Adrenal gland (tissue), 19 donors: ENCODE measurements at places on chromosomes 16 and 17. TPM values are rescaled to one million over a fixed set of nuclear protein-coding genes. Genes with fewer than 3 reads are reported as not detected.

GINS2 gene
- total RNA-seq = 2.6 TPM

DNA sequence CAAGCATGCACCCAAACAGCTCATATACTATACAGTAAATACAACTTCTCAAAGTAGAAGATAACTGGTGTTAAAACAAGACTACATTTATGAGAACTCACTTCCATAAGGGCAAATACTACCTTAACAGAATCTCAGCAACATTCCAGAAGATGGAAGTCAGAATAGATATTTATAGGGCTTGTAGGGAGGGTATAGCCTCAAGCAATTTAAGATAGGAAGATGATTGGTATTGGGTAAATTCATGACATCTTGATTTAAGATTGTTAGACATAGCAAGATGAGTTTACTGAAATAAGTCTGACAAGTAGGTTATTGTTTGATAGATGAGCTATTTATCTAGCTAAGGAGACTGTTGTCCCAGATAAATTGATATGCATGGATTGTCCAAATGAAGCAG is 250.2 kb downstream of the CDH13 start:
- no peak for DNase-seq

DNA sequence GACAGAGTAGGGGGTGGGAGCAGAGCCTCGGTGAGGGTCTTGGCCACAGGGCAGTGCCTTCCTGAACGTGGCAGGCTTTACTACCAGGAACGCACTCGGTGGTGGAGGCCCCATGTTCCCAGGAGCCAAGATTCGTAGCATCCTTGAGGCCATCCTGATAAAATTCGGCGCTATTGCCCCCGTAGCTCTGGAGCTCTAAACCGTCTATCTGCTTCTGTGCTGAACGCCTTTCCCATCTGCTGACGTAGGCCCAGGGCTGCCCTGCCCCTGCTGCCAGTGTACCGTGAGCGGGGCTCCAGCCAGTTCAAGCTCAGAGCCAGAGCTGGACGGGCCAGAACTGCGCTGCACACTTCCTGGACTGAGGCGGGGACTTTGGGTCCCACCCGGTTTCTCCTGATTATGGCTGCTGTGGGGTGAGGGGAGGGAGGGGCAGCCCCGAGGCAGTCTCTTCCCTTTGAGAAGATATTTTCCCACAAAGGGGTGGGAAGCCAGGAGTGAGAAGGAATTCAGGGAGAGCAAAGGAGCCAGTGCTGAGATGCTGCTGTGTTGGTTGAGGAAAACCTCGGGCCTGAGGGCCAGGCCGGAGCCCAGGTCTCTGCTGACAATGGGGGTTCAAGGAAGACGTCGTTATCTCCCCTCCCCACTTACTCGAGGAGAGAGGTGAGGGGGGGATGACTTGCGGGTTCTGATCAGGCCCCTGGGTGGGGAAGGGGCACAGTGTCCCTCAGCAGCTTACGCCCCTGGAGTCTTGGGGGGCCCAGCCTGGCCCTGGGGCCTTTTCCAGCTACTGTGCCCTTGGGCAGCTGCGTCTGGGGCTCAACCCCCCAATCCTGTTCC is 29.4 kb downstream of the OR1D5 start:
- peak; percentile 31 for DNase-seq

DNA sequence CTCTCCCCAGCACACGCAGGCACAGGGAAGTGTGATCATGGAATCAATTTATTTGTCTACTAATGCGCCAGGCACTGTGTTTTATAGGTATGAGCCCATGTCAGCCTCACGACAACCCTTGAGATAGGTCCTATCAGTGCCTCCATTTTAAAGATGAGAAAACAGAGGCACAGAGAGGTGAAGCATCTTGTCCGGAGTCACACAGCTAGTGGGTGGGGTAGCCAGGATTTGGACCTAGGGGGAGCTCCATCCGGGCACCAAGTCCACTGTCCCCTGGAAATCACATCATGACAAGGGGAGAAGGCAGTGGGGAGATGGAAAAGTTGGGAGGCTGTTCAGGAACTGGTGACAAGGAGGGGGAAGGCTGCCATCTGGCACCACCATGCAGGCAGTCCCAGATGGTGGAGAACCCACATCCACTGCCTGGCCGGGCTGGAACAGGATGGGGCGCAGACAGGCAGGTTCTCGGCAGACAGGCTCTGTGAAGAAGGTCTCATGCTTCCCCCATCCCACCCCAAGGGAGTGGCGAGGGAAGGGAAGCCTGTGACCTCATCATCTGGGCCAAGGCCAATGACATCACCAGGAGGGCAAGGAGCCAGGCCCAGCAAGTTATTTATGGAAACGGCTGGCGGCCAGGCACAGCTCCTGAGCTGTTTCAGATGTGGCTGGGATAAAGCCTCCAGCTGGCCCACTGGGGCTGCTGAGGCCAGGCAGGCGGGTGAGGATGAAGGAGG is 126.0 kb upstream of the SDK2 start:
- DNase-seq = peak; percentile 75

GRCh38 chr17:62819511-62820221 is 11.6 kb upstream of the MARCHF10 start:
- DNase-seq = peak; percentile 51

DNA sequence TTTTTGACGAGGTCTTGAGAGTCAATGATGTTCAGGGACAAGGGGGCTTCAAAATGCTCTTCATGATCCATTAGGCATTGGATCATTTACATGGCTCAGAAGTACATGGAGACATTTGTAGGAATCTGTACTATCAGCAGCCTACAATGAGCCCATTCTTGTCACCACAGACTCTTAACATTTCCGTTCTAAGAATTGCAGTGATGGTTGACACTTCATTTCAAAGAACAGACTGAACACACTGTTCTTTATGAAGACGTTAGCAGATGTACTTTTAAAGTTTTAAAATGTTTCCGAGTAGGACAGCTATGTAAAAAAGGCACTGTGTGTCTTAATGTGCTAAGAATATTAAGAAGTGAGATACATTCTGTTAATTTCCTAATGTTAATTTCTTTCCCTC is 97.3 kb upstream of the GOT2 start:
- no peak for DNase-seq

DNA sequence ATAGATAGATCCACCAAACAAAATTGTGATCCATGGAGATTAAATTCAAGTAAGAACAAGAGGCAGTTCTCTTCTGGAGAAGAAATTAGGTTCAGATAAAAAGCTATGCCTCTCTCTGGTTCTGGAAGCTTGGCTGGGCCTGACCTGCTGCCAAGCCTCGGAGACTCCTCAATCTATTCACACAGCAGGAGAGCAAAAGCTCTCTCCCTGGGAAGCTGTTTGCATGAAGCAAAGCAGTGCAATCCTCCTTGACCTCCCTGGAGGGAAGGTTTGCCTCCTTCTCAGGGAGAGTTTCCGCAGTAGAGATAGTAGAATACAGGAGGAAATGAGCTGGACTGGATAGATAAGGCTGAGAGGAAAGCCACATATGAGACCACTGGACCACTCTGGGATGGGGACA is 78.1 kb upstream of the GNAO1 start:
- DNase-seq = no peak

DNA sequence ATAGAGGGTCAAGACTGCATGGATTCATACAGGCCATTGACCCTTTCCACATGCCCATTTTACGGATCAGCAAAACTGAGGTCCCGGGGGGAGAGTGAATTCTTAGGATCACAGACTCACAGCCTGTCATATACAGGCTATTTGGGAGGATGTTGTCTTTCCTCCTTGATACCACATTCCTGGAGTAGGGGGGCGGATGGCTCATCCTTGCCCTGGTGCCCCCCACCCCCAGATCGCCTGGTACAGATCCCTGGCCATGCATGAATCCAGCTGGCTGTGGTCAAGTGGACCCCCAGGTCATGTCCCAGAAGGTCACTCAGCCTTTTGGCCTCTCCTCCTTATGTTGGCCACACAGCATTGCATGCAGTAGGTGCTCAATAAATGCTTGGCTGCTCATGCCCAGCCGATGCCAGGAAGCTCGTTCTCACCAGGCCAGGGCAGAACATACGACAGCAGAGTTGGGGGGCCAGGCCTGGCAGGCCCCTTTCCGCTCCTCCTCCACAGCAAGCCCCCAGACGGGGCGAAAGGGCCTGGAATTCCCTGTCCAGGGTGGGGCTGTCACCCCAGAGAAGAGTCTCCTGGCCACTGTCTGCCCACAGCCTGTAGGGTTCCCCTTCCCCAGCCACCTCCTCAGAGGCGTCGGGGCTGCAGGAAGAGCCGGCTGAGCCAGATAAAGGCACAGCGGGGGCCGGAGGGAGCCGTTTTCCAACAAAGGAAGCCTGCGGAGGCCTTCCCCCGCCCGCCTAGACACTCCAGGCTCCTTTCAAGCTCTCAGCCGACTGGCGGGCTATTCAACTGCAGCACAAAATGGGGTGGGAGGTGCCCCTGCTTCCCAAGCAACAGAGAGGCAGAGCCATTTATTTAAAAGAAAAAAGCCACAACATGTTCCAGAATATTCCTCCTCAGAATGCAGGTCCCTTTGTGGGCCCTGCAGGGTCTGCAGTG is 215.7 kb upstream of the CIBAR2 start:
- DNase-seq = no peak

DNA sequence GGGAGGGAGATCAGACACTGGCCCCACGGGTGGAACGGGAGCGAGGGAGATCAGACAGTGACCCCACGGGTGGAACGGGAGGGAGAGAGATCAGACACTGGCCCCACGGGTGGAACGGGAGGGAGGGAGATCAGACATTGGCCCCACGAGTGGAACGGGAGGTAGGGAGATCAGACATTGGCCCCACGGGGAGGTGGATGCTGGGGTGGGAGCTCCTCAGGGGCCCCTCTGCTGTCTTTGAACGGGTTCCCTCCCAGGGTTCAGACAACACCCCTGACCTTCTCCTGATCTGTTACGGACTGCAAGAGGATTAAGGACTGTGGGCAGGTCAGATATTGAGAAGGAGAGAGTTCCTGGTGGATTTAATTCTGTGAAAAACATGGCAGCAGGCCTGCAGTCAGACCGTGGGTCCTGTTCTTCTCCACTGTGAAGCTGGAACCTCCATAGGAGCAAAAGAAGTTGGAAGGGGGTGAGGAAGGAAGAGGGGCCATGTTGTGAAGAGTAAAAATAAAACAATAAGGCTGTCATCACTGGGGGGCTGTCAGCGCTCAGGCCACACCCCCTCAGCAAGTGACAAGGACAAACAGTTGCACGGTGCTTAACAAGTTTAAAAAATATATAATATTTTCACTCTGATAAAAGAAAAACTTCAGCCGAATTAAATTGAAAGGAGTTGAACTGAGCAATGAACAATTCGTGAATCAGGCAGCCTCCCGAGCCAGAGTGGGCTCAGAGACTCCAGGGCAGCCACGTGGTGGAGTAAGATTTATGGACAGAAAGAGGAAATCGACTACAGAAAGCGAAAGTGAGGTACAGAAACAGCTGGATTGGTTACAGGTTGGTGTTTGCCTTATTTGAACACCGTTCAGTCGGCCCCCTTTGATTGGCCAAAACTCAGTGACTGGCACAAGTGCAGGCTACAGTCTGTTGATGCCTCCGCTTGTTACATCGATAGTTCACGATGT is 348.7 kb upstream of the TNRC6C start:
- peak; percentile 59 for DNase-seq

DNA sequence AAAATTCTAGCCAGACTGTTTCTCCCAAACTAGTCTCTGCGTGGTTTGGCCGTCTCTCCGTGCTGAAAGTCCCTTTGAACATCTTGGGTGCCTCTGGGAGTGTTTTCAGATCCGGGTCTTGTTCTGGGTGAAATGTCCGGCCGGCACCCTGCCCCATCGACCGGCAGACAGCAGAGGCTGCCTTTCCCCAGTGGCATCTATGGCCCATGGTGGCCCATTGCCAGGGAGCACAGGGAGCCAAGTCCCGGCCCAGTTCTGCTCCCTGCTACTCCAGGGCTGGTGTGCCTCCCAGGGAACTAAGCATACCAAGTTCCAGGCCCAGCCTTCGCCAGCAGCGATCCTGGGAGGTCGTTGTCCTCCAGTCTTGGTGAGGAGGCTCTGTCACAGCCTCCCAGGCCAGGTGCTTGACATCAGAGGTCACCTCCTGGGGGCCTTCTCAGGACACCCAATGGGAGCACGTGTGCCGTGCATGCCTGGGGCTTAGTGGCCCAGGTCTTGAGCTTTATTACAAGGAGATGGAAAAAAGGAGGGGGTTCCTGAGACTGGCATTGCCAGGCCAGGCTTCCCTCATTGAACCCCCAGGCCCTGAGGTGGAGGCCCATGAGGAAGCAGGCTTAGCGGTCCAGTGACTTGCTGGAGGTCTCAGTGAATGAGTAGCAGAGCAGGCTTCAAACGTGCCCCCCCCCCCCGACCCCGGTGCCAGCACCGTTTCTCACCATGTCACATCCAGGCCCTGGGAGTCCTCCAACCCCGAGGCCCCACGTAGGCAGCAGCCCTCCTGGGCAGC is 54.0 kb downstream of the PGS1 start:
- no peak for DNase-seq
